Activated CD8-positive, alpha-beta memory T cell treated with anti-CD3 and anti-CD28 coated beads, Interleukin-2, amount 50 U/mL, for 4 hours (primary cell): ENCODE measurements at places on chromosomes 5 and 9.

DNA sequence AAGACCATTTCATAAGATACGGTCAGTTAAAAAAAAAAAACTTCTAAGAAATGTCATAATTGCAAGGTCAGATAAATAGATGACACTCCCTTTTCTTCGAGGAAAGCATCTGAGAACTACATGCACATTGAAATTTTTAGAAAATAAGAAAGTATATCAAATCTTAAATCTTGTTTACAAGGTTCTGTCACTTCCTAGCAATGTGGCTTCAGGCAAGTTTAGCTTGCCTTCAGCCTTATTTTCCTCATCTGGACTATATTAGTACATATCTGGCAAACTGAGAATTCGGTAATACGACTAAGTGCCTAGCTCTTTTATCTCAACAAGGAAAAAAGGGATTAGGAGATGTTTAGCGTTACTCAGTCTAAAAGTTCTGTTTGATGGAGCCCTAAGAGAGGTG is 32.5 kb upstream of the OR2K2 start:
- DNase-seq: no peak

DNA sequence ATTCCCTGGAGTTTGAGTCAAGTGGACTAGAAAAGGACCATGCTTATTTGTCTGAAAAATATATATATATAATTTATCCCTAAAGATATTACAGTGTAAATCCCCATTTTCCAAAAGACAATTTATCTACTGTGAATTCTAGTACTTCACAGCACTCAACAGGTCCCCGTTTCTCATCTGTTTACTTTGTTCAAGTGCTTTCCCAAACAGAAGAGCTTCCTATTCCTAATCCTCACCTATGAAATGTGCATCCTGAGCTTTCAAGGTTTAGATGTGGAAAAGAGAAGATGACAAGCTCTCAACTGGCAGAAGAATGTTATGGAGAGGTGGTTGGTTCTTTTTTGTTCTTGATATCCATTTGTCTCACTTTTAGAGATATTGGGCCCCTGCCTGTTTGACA is 401.6 kb upstream of the ZNF608 start:
- no peak for DNase-seq

GRCh38 chr9:224582-225520 is 10.2 kb downstream of the DOCK8 start:
- DNase-seq: no peak

- no peak for DNase-seq
Measured at GRCh38 chr5:131195696-131196095, 25.0 kb downstream of the LYRM7 start.

DNA sequence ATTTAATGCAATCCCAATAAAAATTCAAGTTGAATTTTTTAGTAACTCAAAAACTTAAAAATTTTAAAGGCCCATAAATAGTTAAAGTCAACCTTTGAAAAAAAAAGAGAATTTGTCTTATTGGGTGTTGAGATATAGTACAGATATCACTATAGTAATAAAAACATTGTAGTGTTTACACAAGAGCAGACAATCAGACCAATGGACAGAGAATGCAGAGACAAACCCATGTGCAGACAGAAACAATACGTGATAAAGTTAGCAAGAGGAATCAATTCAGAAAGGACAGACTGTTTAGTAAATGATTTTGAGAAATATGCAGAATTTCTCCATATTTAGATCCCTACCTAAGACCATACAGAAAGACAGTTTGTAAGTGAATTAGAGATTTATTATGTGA is 33.9 kb downstream of the GOLGA1 start:
- no peak for DNase-seq

DNA sequence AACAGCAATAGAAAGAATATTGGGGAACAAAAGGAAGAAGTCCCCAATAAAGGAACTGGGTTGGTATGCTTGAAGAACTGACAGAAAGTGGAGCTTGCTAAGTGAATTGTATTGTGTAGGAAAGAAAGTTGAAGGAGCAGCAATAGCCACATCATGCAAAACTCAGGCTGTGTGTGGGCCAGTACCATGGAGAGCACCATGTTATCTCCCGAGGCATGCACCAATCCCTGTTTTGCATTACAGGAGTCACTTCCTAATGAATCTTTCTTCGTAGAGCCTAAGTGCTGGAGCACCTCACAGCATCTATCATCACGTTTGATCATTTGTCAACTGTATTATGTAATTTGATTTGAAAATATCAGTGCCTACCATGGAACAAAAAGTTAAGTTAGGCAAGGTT is 137.7 kb upstream of the NMUR2 start:
- no peak for DNase-seq

DNA sequence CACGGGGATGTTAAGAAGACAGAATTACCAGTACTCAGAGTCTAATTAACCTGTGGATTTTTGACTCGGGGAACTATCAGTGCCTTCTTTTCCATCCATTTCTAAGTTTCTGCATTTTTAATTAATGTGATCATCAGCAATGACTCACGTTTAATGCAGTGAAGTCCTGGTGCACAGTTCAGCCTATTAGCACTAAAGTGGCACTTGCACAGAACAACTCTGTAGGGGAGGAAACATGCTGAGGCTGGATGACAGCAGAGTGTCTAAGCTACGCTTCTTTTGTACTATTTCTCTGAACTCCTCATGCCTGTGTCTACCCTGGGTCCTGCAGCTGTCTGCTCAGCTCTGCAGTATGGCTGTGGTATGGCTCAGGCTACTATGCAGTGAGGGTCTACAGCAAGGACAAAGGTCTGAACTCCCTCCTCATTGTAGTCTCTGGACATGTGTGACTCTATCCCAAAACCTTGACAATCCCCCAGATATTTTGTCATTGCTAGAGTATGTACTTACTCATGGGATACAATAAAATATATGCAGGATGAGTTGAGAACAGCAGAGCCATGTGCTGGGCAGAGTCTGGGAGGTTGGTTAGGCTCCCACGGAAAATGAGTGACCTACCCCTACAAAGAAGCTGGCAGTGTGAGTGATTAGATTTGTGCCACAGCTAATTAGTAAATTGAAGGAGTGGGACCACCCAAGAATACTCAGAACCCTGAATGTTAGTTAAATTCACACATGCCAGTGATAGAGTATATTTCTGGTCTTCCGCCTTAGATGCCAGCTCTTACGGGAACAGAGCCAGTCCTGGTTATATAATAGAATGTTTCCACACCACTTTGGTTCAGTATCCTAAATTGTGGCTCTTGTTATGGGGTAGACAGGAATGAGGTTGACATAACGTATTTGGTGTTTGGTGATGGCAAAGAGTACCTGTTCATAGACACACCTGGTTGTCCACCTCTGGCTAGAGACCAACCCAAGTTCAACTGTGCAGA is 148.0 kb downstream of the GHR start:
- DNase-seq: no peak

DNA sequence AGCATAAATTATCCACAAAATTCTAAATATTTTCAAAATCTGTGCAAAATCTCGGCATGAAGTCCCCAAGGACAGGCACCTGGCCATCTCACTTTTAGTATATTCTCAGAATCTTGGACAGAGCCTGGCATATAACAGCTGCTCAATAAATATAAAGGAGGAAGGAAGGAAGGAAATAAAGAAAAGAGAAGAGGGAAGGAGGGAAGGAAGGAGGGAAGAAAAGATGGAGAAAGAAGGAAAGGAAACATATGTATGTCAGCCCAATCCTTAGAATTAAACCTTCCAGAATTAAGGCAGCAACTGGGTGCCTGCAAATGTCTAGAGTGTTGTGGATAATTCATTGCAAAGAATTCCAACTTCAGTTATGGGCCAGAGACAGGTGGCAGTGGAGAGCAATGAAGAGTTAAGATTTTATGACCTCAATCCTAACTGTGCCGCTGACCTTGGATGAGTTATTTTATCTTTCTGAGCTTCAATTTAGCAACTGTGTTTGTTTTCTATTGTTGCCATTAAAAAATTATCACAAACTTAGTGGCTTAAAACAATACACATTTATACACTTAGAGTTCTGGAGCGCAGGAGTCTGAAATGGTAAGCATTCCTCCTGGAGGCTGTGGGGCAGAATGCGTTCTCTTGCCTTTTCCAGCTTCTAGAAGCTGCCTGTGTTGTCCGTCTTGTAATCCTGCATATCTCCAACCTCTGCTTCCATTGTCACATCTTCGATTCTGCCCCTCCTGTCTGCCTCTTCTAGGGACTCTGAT is 200.9 kb upstream of the MSX2 start:
- DNase-seq: no peak

- no peak for DNase-seq
Measured at GRCh38 chr9:38287420-38287985, 105.0 kb upstream of the ALDH1B1 start.

DNA sequence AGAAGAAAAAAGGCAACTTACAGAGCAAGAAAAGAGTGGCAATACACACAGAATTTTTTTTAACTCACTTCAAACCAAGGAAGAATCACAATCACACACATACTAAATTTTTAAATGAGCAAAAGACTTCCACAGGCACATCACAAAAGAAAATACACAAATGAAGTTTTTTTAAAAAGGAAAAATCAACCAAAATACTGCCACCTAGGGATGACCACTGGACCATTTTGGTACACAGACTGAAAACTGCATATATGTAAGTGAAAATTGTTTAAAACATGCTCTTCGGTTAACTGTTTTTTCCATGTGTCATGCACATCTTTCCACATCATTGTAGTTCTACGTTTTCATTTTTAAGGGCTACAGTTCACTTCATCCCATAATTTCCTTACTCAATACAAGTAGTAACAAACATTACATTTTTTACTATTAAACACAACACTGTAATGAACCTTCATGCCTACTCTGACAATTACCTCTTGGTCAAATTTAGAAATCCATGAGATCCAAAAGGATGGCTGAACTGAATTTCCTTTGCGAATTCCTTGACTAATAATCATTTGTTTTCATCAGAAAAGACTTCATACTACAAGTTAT is 79.0 kb downstream of the FBXW11 start:
- no peak for DNase-seq

GRCh38 chr9:81683238-81683637 is 6.1 kb downstream of the TLE1 start:
- no peak for DNase-seq

GRCh38 chr9:36080519-36080918 is 43.8 kb downstream of the RECK start:
- no peak for DNase-seq

GRCh38 chr5:174760721-174761120 is 36.3 kb downstream of the MSX2 start:
- no peak for DNase-seq

- DNase-seq: no peak
Measured at GRCh38 chr5:150612905-150613670, 27.4 kb upstream of the SYNPO start.

DNA sequence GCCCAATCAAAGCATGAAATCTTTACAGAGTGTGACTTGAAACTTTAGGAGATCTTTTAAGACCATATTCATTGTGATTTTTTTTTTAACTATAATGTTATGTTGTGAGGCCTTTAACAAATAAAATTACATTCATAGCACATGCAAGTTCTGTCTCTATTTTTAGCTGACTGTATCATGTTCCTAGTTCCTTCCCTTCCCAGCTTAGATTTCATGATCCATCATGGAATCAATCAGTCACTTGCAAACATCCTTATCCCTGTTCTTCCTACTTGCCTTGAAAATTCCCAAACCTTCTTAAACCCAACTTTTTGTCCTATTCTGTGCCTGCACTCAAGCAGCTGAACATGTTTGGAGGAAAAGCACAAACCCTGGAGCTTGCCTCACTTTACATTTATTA is 141.8 kb downstream of the DMXL1 start:
- DNase-seq: no peak

GRCh38 chr5:128671943-128672342 is 133.9 kb upstream of the FBN2 start:
- DNase-seq: no peak

GRCh38 chr5:103111468-103111867 is 8.5 kb downstream of the GIN1 start:
- DNase-seq: no peak

DNA sequence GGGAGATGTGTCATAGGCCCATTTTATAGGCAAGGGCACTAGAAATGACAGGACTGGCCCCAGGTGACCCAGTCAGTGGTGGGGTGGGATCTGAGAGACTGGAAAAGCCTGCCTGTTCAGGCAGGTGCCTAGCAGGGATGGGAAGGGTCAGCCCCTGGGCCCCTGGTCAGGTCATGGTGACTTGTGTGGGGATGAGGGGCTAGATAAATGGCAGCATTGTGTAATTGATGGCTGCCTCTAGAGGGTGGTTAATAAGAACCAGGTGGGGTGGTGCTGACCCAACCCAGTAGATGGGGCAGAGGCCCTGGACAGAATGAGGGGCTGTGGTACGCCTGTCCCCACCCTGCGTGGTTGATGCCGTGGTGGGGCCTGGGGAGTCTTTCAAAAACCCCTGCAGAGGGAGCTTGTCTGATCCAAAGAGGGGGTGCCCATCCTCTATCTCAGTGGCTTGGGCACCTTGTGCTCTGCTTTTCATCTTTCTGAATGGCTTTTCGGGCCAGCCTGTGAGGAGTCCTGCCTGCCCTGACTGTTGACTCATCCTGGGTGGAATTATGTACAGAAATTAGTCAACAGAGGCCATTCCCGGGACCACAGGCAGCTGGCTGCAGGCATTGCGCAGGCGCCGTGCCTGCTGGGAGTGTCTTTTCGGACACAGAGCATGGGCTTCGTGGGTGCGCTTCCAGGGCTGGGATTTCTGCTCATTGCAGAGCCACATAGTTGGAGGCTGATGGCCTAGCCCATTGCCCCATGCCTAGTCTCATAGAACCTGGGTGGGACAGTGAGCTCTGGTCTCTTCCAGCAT is 93.6 kb upstream of the PITX1 start:
- no peak for DNase-seq

- no peak for DNase-seq
Measured at GRCh38 chr9:91771027-91771426, 179.0 kb downstream of the ROR2 start.

GRCh38 chr5:40134883-40135520 is 544.7 kb upstream of the PTGER4 start:
- DNase-seq: no peak

DNA sequence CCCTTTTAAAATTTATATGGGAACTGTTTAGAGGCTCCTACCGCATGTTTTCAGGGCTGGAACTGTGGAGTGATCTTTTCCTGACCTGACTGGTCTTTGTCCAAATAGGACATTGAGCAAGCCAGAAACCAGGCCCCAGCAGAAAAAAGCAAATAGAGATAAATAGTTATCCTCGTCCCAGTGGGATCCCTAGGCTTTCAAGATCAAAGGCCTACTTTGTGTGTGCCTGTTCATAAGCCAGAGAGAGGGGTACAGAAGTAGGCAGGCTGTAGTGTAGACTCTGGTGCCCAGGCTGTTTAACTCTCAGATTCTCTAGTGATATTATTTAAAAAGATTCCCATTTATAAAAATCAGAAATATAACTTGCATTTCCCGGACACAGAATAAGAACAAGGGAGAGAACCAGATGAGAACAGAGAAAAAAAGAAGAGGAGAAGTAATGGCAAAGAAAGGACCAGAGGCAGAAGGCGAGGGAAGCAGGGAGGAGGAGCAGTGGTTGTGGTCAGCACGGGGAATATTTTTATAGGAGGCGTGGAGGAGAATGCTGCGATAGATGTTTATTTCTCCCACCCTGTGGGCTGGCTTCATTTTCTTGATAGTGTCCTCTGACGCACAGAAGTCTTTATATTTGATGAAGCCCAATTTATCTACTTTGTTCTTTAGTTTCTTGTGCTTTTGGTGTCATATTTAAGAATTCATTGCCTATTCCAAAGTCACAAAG is 101.2 kb downstream of the AOPEP start:
- no peak for DNase-seq
